ENCODE measurements at places on chromosomes 4 and X. TPM values are rescaled to one million over a fixed set of nuclear protein-coding genes. Genes with fewer than 3 reads are reported as not detected.

The TRIM60 gene
- total RNA-seq: not detected

The SASH3 gene
- not detected for total RNA-seq

The SPINK2 gene
- 1.8 TPM for total RNA-seq

The AREG gene
- total RNA-seq: 0.24 TPM

The FHDC1 gene
- total RNA-seq: 19.9 TPM

The FRMD7 gene
- not detected for total RNA-seq

The ZNF141 gene
- total RNA-seq: 42.1 TPM

The CFAP99 gene
- 0.35 TPM for total RNA-seq

The SYNPO2 gene
- total RNA-seq: 1.1 TPM

The DAPP1 gene
- not detected for total RNA-seq

- DNase-seq: no peak
- H3K4me1 ChIP-seq: no peaks in the 10 kb centered on the region
- H3K27me3 ChIP-seq: no peaks in the 10 kb centered on the region
- no peak overlapping the region for H3K4me3 ChIP-seq
- H3K36me3 ChIP-seq: no peaks in the 10 kb centered on the region
- no peak overlapping the region for H3K27ac ChIP-seq
These were observed 244.5 kb upstream of the PITX2 start for GRCh38 chr4:110867251-110867960.

- no peaks in the 10 kb centered on the region for H3K27me3 ChIP-seq
- peaks cover 4% of the 10 kb centered on the region for H3K36me3 ChIP-seq
- H3K4me3 ChIP-seq: peak overlapping the region; percentile 73
- H3K4me1 ChIP-seq: no peaks in the 10 kb centered on the region
These were observed 4.6 kb downstream of the MAGIX start for GRCh38 chrX:49166914-49167739.

DNA sequence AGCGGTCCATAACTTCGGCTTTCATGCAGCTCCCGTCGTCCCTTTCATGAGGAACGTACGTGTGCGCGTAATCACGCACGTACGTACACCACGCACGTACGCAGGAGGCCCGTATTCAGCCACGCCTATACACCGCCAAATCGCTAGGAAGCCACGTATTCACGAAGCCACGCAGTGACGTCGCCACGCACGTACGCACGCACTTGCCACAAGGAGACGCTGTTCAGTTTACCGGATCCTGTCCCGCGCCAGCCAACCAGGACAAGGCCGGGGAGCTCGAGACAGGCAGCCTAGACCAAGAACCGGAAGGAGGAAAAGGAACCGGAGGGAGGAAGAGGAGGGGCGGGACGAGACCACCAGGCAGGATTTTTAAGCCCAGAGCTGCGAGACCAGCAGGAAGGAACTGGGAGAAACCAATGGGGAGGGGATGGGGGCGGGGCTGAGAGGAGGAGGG is at the start of gene EOLA2:
Gene EOLA2, minus strand, starts transcription at position 65 of the 454 bp plus-strand sequence. CDS start 4,617 bp downstream, outside the sequence.
- DNase-seq: peak; percentile 96
- no peaks in the 10 kb centered on the region for H3K4me1 ChIP-seq
- no peak within 1 kb of the TSS for H3K27ac ChIP-seq
- peak within 1 kb of the TSS; percentile 76 for H3K4me3 ChIP-seq
- H3K27me3 ChIP-seq: no peaks in the 10 kb centered on the region
- H3K36me3 ChIP-seq: peaks cover 11% of the 10 kb centered on the region

DNA sequence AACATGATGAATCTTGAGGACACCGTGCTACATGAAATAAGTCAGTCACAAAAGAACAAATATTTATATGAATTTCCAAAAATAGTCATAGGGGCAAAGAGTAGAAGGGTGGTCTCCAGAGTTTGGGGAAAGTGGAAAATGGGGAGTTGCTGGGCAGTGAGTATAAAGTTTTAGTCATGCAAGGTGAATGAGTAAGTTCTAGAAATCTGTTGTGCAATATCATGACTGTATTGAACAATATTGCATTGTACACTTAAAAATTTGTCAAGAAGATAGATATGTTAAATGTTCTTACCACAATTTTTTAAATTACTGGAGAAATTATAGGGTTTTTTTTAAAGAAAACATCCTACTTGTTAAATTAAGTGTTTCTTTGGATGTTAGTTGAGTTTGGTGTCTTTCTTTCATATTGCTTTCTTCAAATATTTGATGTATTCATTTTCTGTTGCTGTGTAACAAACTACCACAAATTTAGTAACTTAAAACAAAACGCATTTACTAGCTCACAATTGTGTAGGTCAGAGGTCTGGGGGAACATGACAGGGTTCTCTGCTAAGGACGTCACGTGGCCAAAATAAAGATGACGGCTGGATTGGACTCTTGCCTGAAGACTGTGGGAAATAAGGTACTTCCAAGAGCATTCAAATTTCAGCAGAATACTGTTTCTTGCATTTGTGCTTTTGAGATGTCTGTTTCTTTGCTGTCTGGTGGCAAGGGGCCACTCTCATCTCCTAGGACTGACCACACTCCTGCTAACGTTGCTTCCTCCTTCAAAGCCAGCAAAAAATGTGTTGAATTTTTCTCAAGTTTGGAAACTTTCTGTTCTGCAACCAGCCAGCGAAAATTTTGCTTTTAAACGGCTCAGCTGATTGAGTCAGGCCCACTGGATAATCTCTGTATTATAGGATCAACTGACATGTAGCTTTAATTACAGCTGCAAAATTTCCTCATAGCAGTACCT is 76.7 kb downstream of the CPEB2 start:
- H3K27me3 ChIP-seq: no peaks in the 10 kb centered on the region
- no peak overlapping the region for H3K27ac ChIP-seq
- H3K4me1 ChIP-seq: no peaks in the 10 kb centered on the region
- H3K36me3 ChIP-seq: peaks cover 2% of the 10 kb centered on the region
- H3K4me3 ChIP-seq: no peak overlapping the region
- no peak for DNase-seq

- DNase-seq: no peak
- peaks cover 6% of the 10 kb centered on the region for H3K36me3 ChIP-seq
- no peaks in the 10 kb centered on the region for H3K4me1 ChIP-seq
These were observed 751.8 kb upstream of the POU3F4 start for GRCh38 chrX:82756272-82756671.

DNA sequence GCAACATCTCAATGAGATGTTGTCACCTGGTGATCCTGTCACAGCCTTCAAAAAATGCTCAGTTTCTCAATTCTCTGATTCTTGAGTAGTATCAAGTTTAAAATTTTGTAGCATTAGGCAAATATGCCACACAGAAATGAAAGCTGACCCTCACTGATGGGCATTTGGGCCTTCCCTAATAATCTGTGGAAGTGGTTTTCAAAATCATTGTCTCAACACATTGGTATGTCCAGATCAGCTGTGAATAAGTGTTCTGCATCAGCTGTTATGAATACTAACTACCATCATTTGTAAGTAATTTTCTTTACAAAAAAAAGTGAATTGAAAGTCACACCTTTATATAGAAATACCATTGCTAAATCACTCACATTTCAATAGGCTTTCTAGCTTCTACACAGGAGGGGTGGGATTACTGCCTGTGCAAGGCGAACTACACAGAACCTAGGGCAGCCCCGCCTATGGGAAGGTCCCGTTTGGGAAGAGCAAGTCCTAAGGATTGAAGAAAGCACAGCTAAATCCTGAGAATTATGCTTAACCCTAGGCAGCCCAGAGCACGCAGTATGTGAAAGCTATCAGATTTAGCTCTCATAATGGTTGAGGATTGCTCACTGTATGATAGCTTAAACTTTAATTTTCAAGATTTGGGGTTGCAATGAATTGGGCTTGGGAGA is 73.4 kb downstream of the GPC3 start:
- no peaks in the 10 kb centered on the region for H3K27me3 ChIP-seq
- DNase-seq: no peak
- H3K4me3 ChIP-seq: peak overlapping the region; percentile 30
- H3K36me3 ChIP-seq: peaks cover 9% of the 10 kb centered on the region
- H3K4me1 ChIP-seq: peaks cover 4% of the 10 kb centered on the region

GRCh38 chr4:86521373-86521969 is 72.6 kb upstream of the PTPN13 start:
- no peaks in the 10 kb centered on the region for H3K27me3 ChIP-seq
- H3K36me3 ChIP-seq: peaks cover 45% of the 10 kb centered on the region
- H3K4me3 ChIP-seq: no peak overlapping the region
- H3K27ac ChIP-seq: no peak overlapping the region
- no peaks in the 10 kb centered on the region for H3K4me1 ChIP-seq
- no peak for DNase-seq

- no peaks in the 10 kb centered on the region for H3K27me3 ChIP-seq
- no peak overlapping the region for H3K27ac ChIP-seq
- no peak overlapping the region for H3K4me3 ChIP-seq
- DNase-seq: peak; percentile 45
- H3K36me3 ChIP-seq: no peaks in the 10 kb centered on the region
These were observed 89.1 kb downstream of the RAPGEF2 start for GRCh38 chr4:159191989-159192388.

GRCh38 chrX:132954323-132954722 is 4.1 kb downstream of the HS6ST2 start:
- H3K27ac ChIP-seq: no peak overlapping the region
- no peak for DNase-seq
- H3K36me3 ChIP-seq: no peaks in the 10 kb centered on the region
- H3K27me3 ChIP-seq: peaks cover 39% of the 10 kb centered on the region
- H3K4me1 ChIP-seq: peaks cover 6% of the 10 kb centered on the region

DNA sequence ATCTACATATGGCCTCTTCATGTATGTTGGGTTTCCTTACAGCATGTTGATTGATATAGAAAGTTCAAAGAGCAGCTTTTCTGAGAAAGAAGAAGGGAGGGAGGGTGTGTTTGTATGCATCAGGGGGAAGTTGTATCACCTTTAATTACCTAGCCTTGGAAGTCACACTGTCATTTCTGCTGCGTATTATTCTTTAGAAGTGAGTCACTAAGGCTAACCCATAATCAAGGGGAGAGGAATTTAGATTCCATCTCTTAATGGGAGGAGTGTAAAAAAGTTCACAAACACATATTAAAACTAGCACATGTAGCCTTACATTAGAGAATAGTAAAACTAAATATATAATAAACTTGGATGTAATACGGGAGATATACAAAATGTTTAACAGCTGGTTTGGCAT is 86.5 kb upstream of the CBLL2 start:
- DNase-seq: no peak
- no peaks in the 10 kb centered on the region for H3K27me3 ChIP-seq
- H3K4me1 ChIP-seq: no peaks in the 10 kb centered on the region

GRCh38 chr4:160019936-160020335 is 917.1 kb downstream of the RAPGEF2 start:
- H3K36me3 ChIP-seq: no peaks in the 10 kb centered on the region
- H3K4me3 ChIP-seq: no peak overlapping the region
- no peak for DNase-seq
- no peaks in the 10 kb centered on the region for H3K4me1 ChIP-seq
- H3K27ac ChIP-seq: no peak overlapping the region

DNA sequence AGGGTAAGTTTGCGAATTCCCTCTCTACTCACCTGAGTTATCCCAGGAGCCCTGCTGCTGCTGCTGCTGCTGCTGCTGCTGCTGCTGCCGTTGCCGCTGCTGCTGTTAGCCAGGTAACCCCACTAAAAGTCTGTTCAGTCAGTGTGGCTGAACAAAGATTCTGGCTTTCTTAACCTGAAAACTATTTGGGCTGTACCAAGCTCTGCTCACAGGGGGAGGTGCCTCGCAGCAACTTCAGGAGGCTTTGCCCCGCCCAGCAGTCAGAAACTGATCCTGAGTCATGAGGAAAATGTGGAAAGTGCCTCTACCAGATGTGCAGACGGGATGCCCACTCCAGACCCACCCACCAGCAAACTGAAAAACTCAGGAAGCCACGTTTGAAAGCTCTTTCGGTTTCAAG is at the start of gene CAPN6:
Gene CAPN6, minus strand, starts transcription at position 145 of the 400 bp plus-strand sequence. CDS start 6,547 bp downstream, outside the sequence.
- no peaks in the 10 kb centered on the region for H3K4me1 ChIP-seq
- H3K27ac ChIP-seq: no peak within 1 kb of the TSS
- peak; percentile 79 for DNase-seq
- peak within 1 kb of the TSS; percentile 43 for H3K4me3 ChIP-seq

DNA sequence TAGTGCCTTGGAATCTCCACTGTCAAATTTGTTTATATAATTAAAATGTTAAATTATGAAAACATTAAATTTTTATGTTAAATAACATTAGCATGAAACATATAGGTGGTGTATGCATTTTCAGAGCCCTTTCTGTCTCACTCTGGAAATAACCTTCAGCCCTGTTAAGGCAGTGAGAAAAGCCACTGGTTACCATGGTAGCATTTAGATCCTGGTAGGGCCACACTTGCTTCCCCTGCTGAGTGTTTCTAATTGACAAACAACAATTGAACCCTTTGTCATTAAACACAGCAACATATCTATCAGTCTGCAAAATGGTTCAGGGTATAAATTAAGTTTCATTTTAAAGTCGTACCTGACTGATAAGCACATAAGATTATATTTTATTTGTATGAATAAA is 63.5 kb downstream of the PDK3 start:
- no peak overlapping the region for H3K4me3 ChIP-seq
- no peaks in the 10 kb centered on the region for H3K27me3 ChIP-seq
- peak overlapping the region; percentile 52 for H3K27ac ChIP-seq
- H3K4me1 ChIP-seq: peaks cover 11% of the 10 kb centered on the region
- no peak for DNase-seq

DNA sequence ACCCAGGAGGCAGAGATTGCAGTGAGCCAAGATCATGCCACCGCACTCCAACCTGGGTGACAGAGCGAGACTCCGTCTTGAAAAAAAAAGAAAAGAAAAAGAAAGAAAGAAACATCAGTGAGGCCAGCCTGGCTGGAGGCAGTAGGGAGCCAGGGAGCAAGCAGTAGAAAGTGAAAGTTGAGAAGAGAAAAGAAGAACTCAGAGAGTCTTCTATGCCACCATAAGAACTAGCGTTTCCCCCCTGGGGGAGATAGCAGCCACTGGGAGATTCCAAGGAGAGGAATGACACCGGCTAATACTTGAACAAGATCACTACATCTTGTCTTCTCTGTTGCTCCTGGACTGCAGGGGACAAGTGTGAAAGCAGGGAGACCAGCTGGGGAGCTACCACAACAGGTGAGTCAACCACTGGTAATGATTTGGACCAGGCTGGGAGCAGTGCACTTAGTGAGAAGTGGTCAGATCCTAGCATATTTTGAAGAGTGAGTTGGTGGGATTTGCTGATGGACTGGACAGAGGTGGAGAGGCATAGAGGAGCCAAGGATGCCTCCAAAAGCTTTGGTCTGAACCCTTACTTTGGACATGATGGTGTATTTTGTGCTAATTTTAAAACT is 33.4 kb downstream of the SLC2A9 start:
- no peaks in the 10 kb centered on the region for H3K27me3 ChIP-seq
- no peaks in the 10 kb centered on the region for H3K4me1 ChIP-seq
- H3K27ac ChIP-seq: no peak overlapping the region
- no peak overlapping the region for H3K4me3 ChIP-seq
- H3K36me3 ChIP-seq: no peaks in the 10 kb centered on the region

DNA sequence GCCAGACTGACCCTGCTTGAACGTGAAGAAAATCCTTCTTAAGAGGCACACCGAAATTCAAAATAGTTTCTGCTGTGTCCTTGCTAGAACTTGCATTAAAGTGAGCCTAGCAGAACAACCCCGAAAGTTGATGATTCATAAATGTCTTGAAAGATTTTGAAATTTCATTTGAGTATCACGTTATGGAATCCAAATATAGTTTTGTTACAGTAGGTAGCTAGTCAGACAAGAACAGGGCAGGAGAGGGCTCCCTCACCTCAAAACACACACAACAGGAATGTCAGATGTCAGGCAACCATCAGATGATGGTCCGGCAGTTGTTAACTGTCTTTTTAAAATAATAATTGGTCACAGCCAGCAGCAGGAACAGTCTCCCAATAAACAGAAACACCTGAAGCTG is 259.6 kb upstream of the GNPDA2 start:
- no peaks in the 10 kb centered on the region for H3K36me3 ChIP-seq
- no peak for DNase-seq
- H3K27ac ChIP-seq: no peak overlapping the region
- no peaks in the 10 kb centered on the region for H3K27me3 ChIP-seq
- no peaks in the 10 kb centered on the region for H3K4me1 ChIP-seq

GRCh38 chrX:154333116-154333515 is 37.5 kb downstream of the TKTL1 start:
- H3K36me3 ChIP-seq: no peaks in the 10 kb centered on the region
- no peaks in the 10 kb centered on the region for H3K4me1 ChIP-seq
- no peak for DNase-seq

Measured in H9 (cell line).